ENCODE measurements at places on chromosomes 11 and 22. TPM values are rescaled to one million over a fixed set of nuclear protein-coding genes. Genes with fewer than 3 reads are reported as not detected.

SLC43A3 gene
- 58.5 TPM for total RNA-seq

CHADL gene
- total RNA-seq: 9.5 TPM

BTG4 gene
- not detected for total RNA-seq

ANO5 gene
- 0.76 TPM for total RNA-seq

MUC2 gene
- 0.17 TPM for total RNA-seq

SHANK3 gene
- total RNA-seq: 13.6 TPM

TESMIN gene
- 2.8 TPM for total RNA-seq

FOLH1 gene
- total RNA-seq: 2.6 TPM

NLRP14 gene
- not detected for total RNA-seq

OR51E1 gene
- not detected for total RNA-seq

FGF3 gene
- total RNA-seq: not detected

SCT gene
- total RNA-seq: not detected

- no peaks in the 10 kb centered on the region for H3K27me3 ChIP-seq
- H3K27ac ChIP-seq: no peak overlapping the region
- no peaks in the 10 kb centered on the region for H3K36me3 ChIP-seq
- no peak overlapping the region for H3K4me3 ChIP-seq
- no peaks in the 10 kb centered on the region for H3K4me1 ChIP-seq
Measured at GRCh38 chr11:121833970-121834369, 282.0 kb downstream of the BLID start.

- H3K4me3 ChIP-seq: no peak overlapping the region
- no peaks in the 10 kb centered on the region for H3K4me1 ChIP-seq
- no peaks in the 10 kb centered on the region for H3K36me3 ChIP-seq
- DNase-seq: no peak
- no peak overlapping the region for H3K27ac ChIP-seq
- no peaks in the 10 kb centered on the region for H3K27me3 ChIP-seq
Measured at GRCh38 chr11:26730414-26731083, 8.7 kb upstream of the SLC5A12 start.

DNA sequence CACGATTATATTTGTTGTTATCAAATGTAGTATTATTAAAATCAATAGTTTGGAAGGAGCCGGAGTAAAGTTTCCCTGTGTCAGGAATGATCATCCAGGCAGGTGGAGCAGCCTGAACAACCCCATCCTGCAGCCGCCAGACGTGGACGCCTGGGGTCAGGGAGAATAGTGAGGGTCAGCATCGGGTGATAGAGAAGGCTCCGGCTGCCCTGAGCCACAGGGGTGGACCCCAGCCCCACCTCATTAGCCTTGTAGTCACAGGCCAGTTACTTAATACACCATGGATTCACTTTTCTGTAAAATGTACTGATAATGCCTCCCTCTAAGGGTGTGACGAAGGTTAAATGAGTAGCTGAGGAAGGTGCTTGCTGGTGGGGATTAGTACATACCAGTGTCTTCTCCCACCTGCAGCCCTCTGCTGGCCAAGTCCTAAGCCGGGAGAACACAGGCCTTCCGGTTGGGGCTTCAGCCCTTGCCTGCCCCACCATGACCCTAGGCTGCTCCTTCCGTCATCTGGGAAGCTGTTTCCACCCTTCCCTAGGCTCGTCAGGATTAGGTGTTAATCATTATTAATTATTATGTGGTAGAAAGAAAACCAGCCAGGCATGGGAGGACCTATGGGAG is 14.9 kb downstream of the TMEM121B start:
- H3K36me3 ChIP-seq: peaks cover 89% of the 10 kb centered on the region
- no peaks in the 10 kb centered on the region for H3K4me1 ChIP-seq
- no peak overlapping the region for H3K4me3 ChIP-seq
- no peaks in the 10 kb centered on the region for H3K27me3 ChIP-seq
- H3K27ac ChIP-seq: peak overlapping the region; percentile 29

GRCh38 chr11:68939583-68940555 is 36.2 kb downstream of the IGHMBP2 start:
- peaks cover 60% of the 10 kb centered on the region for H3K36me3 ChIP-seq
- no peak for DNase-seq
- no peak overlapping the region for H3K4me3 ChIP-seq
- H3K27ac ChIP-seq: no peak overlapping the region

DNA sequence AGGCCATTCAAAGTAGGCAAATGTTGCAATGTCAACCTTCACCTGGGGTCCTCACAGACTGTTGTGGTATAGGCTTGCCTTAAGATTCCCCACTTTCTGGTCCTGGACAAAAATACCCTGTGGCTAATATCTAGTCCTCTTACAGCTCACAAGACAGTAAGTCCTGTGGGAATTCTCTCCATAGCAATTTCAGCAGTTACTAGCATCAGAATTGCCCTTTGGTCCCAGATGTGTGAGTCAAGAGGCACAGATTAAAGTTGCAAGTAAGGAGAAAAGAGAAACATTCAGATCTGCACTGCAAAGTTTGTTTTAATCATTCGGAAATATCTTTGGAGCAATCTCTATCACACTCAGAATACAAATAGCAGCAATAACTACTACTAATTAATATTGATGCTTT is 420.2 kb downstream of the NTM start:
- peaks cover 3% of the 10 kb centered on the region for H3K27me3 ChIP-seq
- H3K27ac ChIP-seq: no peak overlapping the region
- no peak for DNase-seq
- no peaks in the 10 kb centered on the region for H3K36me3 ChIP-seq
- H3K4me1 ChIP-seq: no peaks in the 10 kb centered on the region
- no peak overlapping the region for H3K4me3 ChIP-seq

DNA sequence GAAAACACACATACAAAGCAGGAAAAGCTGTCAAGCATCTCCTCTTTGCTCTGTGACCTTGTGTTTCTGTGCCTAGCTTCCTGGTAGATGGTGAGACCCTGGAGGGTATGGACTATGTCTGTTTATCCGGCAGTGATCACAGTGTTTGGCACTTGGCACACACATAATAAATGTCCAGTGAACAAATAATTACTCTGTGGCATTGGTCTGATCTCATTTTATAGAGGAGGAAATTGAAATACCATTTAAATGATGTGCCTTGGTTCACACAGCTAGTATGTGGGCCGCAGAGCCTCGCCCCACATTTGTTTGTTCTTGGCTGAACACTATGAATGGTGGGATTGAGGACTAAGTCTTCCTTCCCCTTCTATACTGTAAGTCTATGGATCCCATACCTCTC is 104.7 kb upstream of the SPON1 start:
- H3K27ac ChIP-seq: no peak overlapping the region
- peaks cover 7% of the 10 kb centered on the region for H3K27me3 ChIP-seq
- H3K36me3 ChIP-seq: no peaks in the 10 kb centered on the region
- no peak overlapping the region for H3K4me3 ChIP-seq

DNA sequence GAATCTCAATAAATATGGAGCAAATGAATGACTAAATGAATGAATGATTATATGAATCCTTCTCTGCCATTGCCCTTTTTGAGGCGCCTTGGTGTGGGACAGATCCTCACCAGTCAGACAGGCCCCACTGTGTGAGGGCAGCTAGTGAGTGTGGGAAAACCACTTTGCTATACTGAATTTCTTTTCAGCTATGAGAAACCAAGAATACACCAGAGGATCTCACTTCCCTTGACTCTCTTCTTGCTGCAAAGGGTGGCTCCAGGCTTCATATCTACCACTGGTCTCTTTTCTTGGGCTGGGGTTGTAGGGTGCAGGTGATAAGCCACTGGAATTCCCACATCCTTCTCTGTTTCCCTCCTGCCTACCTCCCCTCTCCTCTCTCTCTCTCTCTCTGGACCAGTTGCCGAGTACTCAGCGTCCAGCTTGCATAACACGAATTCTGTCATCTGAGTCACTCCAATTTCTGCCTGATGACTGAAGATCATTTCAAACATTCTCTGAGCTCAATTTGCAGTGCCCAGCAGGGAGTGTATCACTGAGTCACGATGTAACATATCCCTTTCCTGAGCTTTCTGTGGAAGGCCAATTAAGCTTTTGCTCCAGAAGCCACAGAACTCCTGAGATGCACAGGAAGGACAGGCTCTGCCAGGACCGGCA is 304.3 kb upstream of the NCAM1 start:
- H3K4me1 ChIP-seq: no peaks in the 10 kb centered on the region
- no peak for DNase-seq
- H3K4me3 ChIP-seq: no peak overlapping the region

GRCh38 chr22:44129619-44129976 is 51.1 kb upstream of the PARVG start:
- H3K36me3 ChIP-seq: peaks cover 21% of the 10 kb centered on the region
- DNase-seq: no peak
- no peak overlapping the region for H3K27ac ChIP-seq
- no peaks in the 10 kb centered on the region for H3K4me1 ChIP-seq
- no peak overlapping the region for H3K4me3 ChIP-seq

GRCh38 chr11:96113193-96113681 is 189.3 kb upstream of the MTMR2 start:
- peak overlapping the region; percentile 53 for H3K27ac ChIP-seq
- peaks cover 37% of the 10 kb centered on the region for H3K4me1 ChIP-seq

DNA sequence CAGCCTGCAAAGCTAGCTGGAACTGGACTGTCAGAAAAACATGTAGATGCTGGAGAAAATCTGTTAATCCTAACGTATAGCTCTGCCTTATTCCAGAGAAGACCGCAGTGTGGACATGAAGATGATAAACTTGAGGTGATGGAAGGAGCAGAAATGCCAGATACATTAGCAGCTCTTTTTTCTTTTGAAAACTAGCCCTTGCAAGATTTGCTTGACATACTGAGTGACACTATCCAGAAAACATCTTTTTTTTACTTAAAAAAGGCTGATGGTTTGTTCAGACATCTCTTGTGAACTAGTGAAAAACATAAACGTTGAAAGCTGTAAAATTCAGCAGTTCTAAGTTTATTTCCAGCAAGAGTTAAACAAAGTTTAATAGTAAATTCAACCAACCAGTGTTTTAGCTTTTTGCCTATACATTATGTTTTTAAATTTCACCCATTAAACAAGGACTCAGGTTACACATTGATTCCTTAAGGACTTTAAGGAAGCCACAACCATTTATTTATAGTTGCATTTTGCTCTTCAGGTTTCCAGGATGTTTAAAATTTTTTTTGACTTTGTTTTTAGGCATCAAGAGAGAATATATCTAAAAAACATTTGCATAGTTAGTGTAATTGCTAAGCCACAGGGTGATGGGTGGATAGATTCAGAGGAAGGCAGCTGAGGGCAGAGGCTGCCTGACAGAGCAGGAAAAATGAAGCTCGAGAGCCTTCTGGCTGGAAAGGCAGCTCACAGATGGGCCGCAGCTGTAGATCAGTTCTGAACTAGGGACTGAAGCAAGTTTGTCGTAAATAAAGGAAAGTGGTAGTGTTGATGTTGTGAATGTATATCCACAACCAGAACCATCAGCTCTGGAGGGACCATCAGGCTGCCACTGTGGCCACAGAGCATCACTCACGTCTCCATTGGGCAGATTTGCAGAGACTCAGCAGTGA is 9.5 kb downstream of the SNAP29 start:
- H3K4me1 ChIP-seq: peaks cover 38% of the 10 kb centered on the region
- peak overlapping the region; percentile 78 for H3K27ac ChIP-seq
- H3K27me3 ChIP-seq: no peaks in the 10 kb centered on the region
- peaks cover 33% of the 10 kb centered on the region for H3K36me3 ChIP-seq
- DNase-seq: no peak

DNA sequence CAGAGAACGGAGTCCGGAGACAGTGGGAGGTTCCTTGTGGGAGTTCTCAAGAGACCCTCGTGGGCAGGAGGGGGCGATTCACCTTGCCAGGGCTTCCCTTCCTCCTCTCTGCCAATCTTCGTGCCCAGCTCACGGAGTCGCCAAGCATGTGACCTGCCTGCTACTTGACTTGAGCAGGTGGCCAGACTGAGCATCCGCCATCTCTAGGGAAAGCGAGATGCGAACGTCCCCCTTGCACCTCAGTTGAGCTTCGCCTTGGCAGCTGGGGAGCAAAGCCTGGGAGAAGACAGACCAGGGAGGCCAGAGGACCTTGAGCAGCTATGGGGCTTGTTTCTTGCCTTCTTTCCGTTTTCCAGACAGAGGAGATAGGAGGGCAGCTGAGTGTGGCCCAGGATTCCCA is 123.2 kb downstream of the GRIK4 start:
- H3K36me3 ChIP-seq: no peaks in the 10 kb centered on the region
- H3K27me3 ChIP-seq: peaks cover 13% of the 10 kb centered on the region
- no peak for DNase-seq

GRCh38 chr11:72798361-72798760 is 4.5 kb upstream of the STARD10 start:
- peaks cover 9% of the 10 kb centered on the region for H3K4me1 ChIP-seq
- H3K36me3 ChIP-seq: no peaks in the 10 kb centered on the region
- H3K4me3 ChIP-seq: no peak overlapping the region
- no peak overlapping the region for H3K27ac ChIP-seq

- peaks cover 7% of the 10 kb centered on the region for H3K27me3 ChIP-seq
- H3K4me1 ChIP-seq: peaks cover 3% of the 10 kb centered on the region
- H3K36me3 ChIP-seq: no peaks in the 10 kb centered on the region
- no peak for DNase-seq
Measured at GRCh38 chr22:27650572-27650971, 151.0 kb downstream of the MN1 start.

DNA sequence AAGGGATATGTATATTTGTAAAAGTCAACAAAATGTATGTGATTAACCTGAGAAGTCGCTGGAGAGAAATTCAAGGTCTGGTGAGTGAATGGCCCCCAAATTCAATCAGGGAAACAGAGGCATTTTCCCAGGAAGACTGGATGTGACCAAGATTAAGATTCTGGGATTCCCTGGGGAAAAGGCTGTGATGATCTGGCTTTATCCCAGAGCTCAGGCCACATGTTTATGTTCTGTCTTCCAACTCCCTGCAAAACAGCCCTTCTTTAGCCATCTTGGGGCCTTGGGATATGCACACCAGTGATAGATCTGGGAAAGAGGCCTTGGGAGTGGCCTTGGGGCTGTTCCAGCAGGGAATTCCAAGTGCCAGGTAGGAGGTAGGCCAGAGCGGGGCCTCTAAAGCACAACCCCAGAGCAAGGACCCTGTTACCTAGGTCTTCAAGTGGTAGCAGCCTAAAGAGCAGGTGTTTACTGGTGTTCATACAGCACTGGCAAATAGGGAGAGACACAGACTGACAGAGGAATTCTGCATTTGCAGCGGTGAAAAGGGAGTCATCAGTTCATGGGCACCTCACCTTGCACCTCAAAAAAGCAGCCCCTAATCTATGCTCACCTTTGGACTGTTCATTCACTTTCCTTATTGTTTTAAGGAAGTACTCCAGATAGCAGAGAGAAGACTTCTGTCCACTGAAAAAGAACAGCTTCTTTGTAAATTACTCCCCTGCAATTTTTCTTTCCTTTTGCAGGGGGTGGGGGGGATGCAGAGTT is 312.4 kb downstream of the BUD13 start:
- H3K4me3 ChIP-seq: no peak overlapping the region
- H3K27ac ChIP-seq: no peak overlapping the region
- no peaks in the 10 kb centered on the region for H3K4me1 ChIP-seq
- no peak for DNase-seq
- no peaks in the 10 kb centered on the region for H3K36me3 ChIP-seq

Measured in suprapubic skin (tissue), 4 donors.